Amniotic epithelial cell (primary cell): ENCODE measurements at places on chromosomes 16 and 17.
A peak's percentile ranks its signal among the peaks of the same experiment; 100 is the strongest.

- no peak for DNase-seq
Observed at GRCh38 chr16:4026854-4027253, 89.4 kb downstream of the ADCY9 start.

DNA sequence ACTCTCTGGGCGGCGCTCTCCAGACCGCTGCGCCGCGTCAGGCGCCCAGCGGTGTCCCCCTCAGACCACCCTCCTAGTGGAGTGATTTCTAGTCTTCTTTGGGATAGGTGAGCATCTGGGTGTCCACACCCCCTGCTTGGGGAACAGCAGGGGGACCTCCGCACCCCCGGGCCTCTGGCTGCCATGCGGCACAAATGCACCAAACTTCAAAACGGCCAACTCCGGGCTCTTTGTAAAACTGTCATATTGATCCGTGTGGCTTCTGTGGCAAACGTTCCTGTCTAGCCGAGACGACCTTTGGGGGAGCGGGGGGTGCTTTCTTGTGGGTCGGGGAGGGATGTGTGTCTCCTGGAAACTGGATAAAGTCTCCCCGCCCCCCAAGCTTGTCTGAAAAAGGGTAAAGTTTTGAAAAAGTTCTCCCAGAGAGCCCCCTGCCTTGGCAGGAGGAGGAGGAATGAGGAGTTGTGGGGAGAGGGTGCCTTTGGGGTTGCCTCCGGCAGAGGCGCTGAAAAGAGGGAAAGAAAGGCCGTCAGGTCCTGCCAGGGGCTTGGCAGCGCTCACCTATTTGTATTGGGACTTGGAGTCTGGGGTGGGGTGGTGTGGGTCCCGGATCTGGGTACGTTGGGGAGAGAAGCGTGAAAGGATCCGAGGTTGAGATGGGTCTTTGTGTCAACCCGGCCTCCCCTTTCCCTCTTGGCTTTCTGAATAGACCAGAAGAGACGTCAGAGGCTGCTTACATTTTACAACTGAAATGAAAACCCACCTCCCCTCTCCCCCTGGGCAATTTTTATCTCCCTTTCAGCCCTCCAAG is 2.2 kb upstream of the CHD3 start:
- no peak for DNase-seq

GRCh38 chr16:66629856-66630255 is 25.4 kb downstream of the CMTM3 start:
- no peak for DNase-seq

GRCh38 chr16:72397876-72398275 is 225.9 kb upstream of the PMFBP1 start:
- DNase-seq, result peak; percentile 6

GRCh38 chr16:30787613-30788378 is 791 bp upstream of the ZNF629 start:
- no peak for DNase-seq

- no peak for DNase-seq
Observed at GRCh38 chr17:61842899-61843298, 20.4 kb downstream of the BRIP1 start.

- DNase-seq, result no peak
Observed at GRCh38 chr16:1911467-1912214, 6.6 kb downstream of the HS3ST6 start.

GRCh38 chr17:64148017-64148631 is 18.2 kb upstream of the ERN1 start:
- no peak for DNase-seq

DNA sequence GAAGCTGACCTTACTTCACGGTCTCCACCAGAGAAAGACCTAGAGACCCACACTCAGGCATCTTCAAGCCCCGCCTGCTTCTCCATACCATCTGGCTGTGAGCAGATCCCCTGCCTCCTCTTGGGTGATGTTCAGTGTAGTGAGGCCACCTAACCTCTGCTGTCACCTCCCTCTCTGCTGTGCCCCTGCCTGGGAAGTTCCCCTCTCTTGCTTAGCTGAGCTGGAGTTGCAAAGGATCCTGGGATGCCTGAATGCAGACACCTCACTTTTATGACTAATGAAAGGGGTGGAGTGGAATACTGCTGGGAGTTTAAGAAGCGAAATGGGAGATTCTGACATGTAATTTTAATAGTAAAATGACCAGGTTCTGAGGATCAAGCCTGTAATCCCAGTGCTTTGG is 5.8 kb downstream of the IRX3 start:
- peak; percentile 41 for DNase-seq

DNA sequence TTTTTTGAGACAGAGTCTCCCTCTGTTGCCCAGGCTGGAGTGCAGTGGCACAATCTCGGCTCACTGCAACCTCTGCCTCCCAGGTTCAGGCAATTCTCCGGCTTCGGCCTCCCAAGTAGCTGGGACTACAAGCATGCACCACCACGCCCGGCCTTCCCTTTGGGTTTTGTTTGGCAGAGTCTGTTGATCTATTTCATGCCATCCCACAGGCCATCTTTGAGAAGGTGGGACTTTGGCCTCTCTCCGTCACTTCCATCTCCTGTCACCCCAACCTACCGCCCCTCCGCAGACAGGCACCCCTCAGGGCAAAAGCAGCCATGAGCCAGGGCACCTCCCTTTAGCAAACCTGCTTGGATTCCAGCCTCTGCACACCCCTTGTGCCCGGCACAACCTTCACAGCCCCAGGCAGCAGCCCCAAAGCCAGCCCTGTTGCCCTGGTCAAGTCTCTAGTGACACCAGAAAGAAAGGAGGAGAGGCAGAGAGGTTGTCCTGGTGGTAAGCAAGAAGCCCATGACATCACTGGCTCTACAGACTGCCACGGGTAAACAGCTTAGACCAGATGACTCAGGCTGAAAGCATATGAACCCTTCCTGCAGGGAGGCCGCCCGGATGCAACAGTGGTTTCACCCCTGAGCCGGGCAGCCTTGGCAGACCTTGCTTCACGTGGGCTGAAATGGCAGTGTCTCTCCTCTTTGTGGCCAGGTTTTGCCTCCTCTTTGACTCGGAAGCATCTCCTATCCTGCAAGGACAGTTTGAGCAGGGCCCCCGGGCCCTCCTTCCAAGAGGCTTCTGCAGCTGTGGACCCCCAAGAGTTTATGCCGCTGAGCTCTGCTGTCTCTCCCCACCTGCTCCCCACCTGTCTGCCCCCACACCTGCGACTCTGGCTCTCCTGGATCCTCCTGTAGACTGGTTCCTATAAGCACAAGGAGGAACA is 8.1 kb upstream of the TIMP2 start:
- DNase-seq, result peak; percentile 99

DNA sequence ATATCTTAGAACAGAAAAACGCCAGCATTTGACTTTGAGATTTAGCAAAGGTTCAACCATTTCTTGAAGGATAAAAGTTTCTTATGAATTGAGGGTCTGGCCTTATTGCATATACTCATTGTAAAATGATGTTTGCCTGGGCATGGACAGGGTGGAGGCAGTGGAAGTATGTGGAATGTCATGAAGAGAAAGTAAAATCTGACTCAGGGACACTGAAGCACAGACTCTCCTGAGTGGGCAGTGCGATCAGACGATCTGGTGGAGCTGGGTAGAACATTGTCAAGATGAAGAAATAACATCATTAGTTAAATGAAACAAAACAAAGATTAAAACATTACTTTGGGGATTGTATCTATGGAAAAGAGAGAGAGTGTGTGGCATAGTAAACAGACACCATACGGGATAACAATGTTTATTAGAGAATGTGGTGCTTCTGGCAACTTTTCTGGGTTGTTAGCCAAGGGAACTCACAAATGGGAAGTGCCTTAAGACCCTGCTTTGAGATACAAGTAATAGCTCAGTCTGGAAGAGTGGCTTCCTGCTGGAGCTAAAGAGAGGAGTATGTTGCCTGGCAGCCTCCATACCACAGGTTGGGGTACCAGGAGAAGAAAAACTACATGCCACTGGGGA is 4.4 kb downstream of the MAP3K3 start:
- peak; percentile 20 for DNase-seq

DNA sequence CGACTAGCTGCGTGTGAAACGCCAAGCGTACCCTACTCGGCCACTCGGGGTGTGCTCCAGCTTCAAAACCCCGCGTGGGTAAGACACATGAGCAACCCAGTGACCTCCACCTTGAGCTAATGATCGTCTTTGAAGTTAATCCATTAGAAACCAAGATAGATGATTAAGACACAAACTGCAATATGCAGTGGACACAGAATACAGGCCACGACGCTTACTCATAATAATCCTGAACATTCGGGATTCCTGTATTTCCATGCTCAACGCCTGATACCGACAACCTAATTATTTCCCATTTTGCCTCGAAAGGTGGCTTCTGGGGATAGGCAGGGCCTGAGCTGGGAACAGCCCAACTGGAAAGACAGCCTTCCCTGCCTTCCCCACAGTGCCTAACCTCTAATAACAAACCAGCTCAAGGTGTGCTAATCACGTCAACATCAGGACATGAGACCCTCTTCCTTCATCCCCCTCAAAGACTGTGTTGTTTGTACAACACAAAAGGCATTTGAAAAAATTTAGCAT is 504 bp upstream of the COPRS start:
- DNase-seq, result peak; percentile 51

- no peak for DNase-seq
Observed at GRCh38 chr17:17388657-17389496, 85.7 kb downstream of the NT5M start.

DNA sequence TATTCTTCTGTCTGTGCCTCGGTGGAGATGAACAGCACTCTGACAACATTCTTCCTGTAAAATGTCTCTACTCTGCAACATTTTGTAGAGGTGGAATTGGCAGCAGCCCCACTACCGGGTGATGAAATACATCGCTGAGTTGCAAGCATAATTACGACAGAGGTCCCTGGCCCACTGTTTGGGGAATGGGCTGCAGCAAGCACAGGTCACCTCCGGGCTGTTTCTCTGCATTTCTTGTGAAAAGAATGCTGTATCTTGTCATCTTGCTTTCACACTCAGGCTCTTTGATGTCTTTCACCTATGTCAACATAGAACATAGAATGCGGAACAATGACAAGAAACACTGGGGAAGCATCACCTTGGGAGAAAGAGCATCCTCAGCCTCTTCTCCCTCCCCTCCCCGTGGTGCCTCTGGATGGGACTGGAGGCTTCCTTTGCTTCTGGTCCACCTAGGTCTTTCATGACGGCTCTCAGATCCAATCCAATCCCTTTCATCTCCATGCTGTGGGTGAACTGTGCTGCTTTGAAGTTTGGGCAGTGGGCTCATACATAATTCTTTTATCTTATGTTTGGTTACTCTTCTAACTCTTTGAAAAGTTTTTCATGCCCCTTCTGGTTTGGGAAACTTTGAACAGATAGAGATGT is 265.0 kb downstream of the PHKB start:
- DNase-seq, result peak; percentile 49

DNA sequence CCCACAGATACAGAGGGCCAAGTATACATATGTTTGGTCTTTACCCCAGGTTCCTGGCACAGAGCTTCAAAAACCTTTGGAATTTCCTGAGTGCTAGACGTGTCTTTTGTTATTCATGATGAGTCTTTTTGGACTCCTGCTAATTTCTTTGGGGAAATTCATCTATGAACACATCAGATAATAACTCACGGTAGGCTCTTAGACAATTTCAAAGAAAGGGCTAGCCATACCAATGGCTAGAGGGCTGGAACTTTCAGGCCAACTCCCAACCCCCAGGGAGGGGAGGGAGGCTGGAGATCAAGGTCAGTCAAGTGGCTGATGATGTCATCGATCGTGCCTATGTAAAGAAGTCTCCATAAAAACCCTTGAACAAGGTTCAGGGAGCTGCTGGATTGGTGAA is 101.9 kb downstream of the STX8 start:
- DNase-seq, result no peak

DNA sequence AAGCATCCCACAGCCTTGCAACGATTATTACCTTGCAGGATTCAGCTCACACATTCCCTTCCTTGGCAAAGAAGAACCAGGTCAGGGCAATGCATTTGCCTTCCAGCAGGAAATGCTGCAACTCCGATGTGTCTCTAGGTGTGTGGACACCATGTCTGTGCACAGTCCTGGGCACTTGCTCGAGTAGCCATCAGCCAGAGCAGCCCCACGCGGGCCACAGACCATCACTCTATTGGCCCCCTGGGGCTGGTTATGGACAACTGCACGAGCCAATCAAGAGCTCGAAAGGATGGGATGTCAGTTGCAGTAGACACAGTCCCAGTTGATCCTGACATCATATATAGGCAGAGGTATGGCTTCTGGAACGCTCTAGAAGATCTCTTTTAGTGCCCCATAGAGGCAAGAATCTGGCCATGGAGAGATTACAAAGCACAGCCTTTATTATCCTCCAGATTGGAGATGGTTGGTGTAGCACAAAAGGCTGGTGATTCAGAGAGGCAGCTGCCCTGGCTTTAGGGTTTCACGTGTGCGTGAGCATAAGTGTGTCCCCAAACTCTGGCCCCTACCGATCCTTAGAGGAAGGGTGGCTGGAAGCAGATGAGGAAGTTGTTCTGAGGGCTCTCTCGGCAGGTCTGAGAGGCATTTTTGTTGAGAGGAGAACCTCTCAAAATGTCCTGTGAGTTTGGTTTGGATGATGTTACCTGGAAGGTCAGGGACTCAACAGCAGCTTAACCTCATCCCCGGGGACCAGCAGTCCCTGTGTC is 403.8 kb downstream of the SEC14L1 start:
- no peak for DNase-seq

DNA sequence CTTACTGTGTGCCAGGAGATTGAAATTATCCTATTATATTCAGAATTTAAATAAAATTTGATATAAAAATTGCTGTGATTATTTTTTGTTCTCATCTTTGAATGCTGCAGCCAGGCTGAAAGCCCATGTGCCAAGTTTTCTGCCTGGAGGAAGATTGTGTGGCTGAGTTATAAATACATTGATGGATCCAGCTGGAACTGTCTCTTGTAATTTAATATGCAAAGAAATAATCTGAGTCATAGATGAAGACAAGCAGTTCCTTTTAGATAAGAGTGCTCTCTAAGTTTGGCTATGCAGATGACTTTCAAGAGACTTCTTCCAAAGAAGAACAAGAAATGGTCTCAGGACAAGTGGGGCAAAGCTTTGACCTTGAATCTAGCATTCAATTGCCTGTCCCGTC is 871.0 kb downstream of the CDH11 start:
- peak; percentile 1 for DNase-seq

GRCh38 chr17:59642565-59642964 is 22.9 kb downstream of the CLTC start:
- no peak for DNase-seq
